Renal cortical epithelial cell (primary cell): ENCODE measurements at places on chromosomes 1 and 21. TPM values are rescaled to one million over a fixed set of nuclear protein-coding genes. Genes with fewer than 3 reads are reported as not detected.
A peak's percentile ranks its signal among the peaks of the same experiment; 100 is the strongest.

- DNase-seq, result peak; percentile 13
These were observed 22.5 kb upstream of the ZNF648 start for GRCh38 chr1:182083851-182084486.

GRCh38 chr21:36964827-36965719 is 1.4 kb downstream of the HLCS start:
- no peak for DNase-seq

DNA sequence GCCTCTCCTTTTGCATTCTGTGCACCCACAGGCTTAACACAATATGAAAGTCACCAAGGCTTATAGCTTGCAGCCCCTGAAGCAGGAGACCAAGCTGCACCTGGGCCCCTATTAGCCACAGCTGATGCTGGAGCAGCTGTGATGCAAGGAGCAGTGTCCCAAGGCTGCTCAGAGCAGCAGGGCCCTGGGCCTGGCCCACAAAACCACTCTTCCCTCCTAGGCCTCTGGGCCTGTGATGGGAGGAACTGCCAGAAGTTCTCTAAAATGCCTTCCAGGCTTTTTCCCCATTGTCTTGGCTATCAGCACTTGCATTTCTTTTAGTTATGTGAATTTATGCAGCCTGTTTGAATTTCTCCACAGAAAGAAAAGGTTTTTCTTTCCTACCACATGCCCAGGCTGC is 89.5 kb upstream of the KCTD3 start:
- no peak for DNase-seq

GRCh38 chr1:221874285-221875003 is 132.6 kb upstream of the DUSP10 start:
- DNase-seq, result peak; percentile 30

Gene GUCA2B
- total RNA-seq, result not detected in 2 replicates
